T1000 (cell line): ENCODE measurements at places on chromosomes 6 and 20.

DNA sequence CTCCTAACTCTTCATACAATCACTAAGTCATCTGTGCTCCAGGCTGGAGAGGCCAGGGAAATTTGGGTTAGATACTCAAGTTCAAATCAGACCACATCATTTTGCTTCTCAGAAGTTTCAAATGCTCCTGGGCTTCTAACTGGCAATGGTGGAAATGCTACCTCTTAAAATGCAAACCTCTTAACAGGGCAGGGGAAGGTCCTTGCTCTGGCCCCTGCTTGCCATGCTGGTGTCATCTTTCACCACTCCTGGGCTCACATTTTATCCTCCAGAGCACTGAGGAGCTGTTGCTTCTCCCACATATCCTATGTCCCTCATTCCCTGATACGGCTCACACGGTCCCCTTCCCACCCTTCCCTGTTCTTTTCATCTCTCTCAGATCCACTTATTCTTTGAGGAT is 41.8 kb upstream of the NT5E start:
- DNase-seq, result no peak

DNA sequence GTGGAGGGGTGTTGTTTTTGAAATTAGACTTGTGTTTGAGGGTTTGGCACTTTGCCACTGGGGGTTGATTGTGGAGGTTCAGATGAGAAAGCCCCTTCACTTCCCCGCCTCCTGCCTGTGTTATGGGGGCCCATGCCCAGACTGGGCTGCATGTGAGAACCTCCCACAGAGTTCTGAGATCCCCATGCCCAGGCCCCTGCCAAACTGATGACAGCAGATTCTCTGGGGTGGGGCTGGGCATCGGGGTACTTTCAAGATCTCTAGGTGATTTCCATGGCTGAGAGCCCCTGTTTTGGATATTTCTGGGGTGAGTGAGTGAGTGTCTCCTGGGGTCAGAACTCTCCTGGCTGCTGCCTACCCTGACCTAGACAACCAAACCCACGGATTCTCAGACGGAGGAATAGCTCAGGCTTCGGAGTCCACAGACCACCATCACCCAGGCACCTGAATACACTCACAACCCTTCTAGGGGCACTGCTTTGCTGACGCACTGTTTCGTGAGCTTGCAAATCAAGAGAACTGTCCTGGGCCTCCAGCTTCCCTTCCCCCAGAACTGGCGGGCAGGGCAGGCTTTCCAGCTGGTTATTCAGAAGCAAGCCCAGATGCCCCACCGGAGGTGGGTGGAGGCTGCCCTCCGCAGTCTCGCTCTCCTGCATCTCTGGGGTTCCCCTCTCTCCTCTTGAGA is 6.3 kb downstream of the BCAS1 start:
- DNase-seq, result no peak

DNA sequence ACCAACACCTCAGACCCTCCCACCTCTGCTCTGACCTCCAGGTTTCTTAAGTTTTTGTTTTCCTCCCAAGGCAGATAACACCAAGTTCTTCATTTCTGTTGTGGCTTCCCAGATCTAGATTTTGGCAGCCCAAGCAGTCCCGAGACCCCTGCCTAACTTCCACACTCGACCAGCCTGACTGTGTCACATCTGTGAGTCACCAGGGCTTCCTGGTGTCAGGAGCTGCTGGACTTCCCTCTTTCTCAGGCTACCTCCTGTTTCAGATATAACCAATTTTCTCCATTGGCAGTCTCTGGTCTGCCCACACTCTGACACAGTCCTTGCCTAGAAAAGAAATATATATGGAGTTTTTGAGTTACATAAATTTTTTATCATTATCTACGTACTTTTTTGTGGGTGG is 46.1 kb upstream of the CCN6 start:
- DNase-seq, result no peak

DNA sequence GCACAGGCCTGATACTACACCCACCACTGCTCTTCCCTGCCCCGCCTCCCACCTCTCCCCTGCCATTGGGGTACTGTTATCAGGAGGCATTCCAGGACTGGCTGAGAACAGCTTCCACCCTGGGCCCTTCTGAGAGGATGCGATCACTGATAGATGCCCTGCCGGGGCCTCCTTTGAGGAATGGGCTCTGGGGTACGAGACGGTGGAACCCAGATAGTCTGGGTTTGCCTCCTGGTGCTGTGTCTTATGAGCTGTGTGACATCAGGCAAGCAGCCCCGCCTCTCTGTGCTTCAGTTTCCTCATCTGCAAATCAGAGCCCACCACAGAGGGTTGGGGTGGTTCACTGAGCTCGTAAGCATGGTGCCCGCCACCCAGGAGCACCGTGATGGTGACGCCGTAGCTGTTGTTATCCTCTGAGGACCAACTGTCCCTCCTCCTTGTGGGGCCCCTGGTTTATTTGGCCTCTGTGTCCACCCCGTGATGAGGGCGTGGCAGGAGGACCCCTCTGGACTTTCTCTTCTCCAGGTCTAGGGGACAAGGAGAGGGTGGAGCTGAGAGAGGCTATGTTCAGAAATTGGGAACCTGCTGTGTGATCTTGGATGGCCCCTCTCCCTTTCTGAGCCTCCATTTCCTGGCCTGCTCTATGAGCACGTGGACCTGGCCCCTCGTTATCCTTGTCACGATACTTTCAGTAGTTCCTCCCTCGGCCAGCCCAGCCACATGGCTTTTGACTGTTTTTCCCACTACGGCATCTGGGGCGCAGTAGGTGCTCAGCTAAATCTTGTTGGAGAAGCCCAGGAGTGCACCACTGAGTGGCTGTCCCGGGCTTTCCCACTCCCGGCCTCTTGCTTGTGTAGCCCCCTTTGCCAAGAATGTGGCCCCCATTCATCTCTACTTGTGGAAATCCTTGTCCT is 18.3 kb downstream of the SRC start:
- DNase-seq, result no peak

GRCh38 chr6:167550941-167551627 is 226.2 kb downstream of the TTLL2 start:
- DNase-seq, result no peak

DNA sequence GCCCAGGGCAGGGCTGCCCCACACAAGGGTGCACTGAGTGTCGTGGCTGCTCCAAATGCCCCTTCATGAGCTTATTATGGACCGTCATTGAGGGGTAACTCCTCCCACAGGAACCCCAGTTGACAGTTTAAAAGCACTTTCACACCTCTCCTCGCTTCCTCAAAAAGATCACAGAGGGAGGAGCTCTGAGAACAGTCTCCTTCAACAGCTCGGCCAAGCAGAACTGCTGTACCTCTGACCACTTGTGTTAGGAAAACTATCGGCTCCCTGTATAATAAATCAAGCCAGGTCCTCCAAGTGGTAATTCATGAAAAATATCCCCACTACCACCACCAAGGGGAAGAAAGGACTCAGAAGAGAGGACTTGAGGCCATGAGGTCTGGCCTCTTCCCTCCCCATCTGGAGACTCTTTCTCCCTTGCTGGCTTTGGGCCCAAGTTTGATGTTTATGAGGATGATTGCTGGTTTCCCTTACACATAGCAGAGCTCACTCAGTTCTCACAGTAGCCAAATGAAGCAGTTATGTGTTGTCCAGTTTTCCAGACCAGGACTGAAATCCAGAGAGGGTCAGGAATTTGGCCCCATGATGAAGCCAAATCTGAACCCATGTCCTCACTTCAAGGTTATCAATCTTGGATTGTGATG is 8.7 kb downstream of the SNX21 start:
- no peak for DNase-seq

DNA sequence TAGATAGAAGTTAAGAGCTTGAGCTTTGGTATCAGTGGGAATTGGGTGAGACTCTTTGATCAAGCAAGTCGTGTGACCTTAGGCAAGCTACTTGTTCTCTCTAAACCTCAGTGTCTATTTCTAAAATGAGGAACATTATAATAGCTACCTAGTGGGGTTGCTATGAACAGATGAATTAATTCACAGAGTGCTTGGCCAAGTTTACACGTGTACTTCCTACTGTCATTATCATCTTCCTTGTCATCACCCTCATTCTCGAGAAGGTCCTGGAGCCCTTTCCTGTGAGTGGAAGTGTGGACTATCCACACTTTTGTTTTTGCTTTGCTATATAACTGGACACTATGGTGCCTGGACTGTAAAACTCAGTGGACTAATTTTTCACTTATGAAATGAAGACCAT is 64.0 kb downstream of the BCKDHB start:
- no peak for DNase-seq
